ENCODE measurements at places on chromosomes 3 and 15.

- no peak for DNase-seq
Observed at GRCh38 chr3:23096041-23096440, 107.1 kb upstream of the UBE2E2 start.

GRCh38 chr3:13642597-13642996, 93.7 kb downstream of the FBLN2 start:
- no peak for DNase-seq

- no peak for DNase-seq
Observed at GRCh38 chr3:148360051-148360450, 337.7 kb upstream of the AGTR1 start.

- no peak for DNase-seq
Observed at GRCh38 chr15:53627279-53627678, 132.2 kb downstream of the WDR72 start.

GRCh38 chr3:55305696-55306485, 181.2 kb downstream of the WNT5A start:
- no peak for DNase-seq

- DNase-seq = no peak
Observed at GRCh38 chr15:98715890-98716443, 67.6 kb downstream of the IGF1R start.

DNA sequence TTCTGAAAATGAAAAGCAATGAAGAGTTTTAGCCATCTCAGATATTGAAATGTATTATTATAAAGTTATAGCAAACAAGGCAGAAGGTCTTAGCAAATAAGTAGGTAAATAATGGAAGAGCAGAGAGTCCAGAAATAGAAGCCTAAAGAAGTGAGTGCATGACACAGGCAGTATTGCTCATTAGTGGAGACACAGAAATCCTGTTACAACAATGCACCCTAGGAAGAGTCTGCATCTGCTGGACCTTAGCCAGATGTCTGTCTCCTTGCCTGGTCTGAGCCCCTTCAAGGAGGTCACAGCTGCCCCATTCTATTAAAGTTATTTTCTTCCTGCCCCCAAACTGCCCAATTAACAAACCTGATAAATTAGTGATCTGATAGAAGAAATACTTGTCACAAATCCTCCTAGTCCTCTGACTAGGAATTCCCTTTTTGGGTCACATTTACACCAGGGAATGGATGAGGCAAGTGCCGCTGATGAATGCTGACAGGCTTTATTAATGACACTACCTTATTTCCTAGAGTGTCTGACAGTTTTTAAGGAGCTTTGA, 51.9 kb downstream of the HOMER2 start:
- DNase-seq = no peak

DNA sequence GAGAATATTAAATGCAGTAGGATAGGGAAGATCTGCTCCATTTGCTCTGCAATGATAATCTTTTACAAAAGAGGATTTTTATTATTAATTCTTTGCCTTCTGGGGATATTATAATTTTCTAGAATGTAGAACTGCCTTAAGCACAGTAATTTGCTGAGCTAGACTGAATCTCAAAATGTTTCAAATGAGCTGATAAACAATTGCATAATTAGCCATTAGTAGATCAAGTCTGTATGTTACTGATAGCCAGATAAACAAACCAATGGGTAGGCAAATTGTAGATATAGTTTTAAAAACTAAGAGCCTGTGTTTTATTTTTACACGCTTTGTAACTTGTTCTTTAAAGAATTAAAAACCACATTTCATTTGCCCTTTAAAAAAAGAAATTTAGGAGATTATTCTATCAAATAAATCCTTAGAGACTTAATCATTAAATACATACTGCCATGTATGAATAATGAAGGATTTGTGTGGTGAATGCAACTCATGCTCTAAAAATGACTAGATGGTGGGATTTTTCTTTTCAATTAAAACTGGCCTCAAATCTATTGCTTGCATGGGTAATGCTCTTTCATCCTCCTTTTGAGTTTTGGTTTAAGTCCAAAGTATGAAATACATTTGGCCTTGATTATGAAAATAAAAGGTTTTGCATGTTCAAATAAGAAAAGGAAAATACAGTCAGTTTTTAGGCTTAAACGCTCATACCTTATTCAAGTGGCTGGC, 32.6 kb upstream of the NANOGP8 start:
- no peak for DNase-seq

DNA sequence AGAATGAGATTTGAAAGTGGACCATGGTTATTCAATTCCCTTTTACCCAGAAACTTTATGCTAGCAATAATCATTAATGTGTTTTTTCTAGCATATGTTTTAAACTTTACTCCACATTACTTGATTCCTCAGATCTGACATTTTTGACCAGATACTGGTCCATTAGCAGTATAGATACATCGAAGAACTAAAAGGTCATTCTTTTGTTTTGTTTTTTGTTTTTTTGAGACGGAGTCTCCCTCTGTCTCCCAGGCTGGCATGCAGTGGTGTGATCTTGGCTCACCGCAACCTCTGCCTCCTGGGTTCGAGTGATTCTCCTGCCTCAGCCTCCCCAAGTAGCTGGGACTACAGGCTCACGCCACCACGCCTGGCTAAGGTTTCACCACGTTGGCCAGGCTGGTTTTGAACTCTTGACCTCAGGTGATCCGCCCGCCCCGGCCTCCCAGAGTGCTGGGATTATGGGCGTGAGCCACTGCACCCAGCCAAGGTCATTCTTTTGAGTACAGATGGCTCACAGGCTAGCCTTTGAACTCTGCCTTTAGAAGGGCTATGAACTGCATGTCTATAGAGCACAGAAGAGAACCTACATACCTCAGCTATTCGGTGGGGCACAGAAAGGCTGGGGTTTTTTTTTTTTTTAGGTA, 28.6 kb downstream of the CHP1 start:
- no peak for DNase-seq

GRCh38 chr3:188769831-188770230, 401.9 kb upstream of the TPRG1 start:
- DNase-seq = no peak

GRCh38 chr3:111862974-111863373, 3.9 kb downstream of the PHLDB2 start:
- no peak for DNase-seq

- no peak for DNase-seq
Observed at GRCh38 chr3:112127522-112128494, 5.2 kb downstream of the GCSAM start.

- DNase-seq = no peak
Observed at GRCh38 chr15:85964471-85964870, 115.2 kb upstream of the AGBL1 start.

DNA sequence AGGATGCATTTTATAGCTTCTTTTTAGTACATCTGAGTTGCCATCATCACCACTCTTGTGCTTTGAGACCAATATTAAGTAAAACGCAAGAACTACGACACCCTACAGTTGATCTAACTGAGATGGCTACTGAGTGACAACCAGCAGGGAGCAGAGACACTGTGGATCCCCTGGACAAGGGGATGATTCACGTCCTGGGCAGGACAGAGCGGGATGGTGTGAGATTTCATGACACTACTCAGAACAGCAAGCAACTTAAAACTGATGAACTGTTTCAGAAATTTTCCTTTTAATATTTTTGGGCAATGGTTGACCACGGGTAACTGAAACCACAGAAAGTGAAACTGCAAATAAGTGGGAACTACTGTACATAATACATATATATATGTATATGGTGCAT, 299.2 kb downstream of the ADAMTS17 start:
- DNase-seq = no peak

DNA sequence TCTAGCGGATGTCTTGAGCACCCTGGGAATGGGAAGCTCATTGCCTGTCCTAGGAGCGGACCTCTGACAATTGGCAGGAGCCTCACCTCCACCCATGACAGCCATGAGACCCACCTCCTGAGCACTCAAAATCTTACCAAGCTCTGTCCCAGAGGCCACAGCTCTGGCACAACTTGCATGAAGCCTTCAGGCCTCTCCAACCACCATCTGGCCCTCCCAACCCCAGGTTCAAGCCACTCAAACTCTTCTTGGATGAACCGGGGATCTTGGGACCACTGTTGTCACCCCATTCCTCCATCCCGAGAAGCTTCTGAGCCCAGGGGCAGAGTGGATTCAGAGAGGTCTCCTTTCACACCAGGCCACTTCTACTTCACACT, 1.5 kb downstream of the VIPR1 start:
- DNase-seq = no peak

GRCh38 chr3:133799794-133800585, 5.6 kb upstream of the SRPRB start:
- DNase-seq = no peak

Measured in head of caudate nucleus (tissue), 42 donors.